ENCODE measurements at places on chromosomes 11 and 22. TPM values are rescaled to one million over a fixed set of nuclear protein-coding genes. Genes with fewer than 3 reads are reported as not detected.

- DNase-seq: no peak
Observed at GRCh38 chr11:94595076-94595475, 27.9 kb downstream of the PIWIL4 start.

GRCh38 chr11:86089659-86090058 is 20.8 kb upstream of the PICALM start:
- DNase-seq: no peak

DNA sequence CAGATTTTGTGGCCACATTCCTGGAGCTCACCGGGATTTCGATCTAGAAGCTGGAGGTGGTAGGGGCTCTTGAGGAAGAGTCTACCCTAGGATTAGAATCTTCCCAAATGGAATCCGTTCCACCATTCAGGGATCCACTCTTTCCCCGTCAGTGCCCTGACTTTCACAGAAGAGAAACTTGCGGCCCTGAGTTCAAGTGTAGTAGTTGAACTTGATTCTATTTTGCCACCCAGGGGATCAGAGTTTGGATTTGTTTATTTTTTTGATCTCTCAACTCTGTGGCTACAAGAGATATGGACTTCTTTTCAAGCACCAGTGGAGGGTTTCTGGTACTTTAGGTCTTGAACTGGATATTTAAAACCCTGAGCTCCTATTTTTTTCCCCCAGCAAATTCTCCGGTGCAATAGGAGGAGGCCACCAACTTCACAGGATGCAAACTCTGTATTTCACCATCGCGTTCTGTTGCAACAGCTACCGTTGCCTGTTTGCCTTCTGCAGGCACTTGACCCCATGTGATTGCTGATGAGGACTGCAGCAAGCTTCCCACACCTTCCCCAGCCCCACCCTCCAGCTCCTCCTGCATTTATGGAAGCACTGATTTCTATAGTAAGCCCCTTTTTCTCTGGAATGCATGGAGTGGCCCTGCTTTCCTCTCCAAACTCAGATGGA is 14.8 kb upstream of the MRGPRF start:
- DNase-seq: no peak

- DNase-seq: no peak
Observed at GRCh38 chr11:62613291-62613778, 278 bp downstream of the ROM1 start.

DNA sequence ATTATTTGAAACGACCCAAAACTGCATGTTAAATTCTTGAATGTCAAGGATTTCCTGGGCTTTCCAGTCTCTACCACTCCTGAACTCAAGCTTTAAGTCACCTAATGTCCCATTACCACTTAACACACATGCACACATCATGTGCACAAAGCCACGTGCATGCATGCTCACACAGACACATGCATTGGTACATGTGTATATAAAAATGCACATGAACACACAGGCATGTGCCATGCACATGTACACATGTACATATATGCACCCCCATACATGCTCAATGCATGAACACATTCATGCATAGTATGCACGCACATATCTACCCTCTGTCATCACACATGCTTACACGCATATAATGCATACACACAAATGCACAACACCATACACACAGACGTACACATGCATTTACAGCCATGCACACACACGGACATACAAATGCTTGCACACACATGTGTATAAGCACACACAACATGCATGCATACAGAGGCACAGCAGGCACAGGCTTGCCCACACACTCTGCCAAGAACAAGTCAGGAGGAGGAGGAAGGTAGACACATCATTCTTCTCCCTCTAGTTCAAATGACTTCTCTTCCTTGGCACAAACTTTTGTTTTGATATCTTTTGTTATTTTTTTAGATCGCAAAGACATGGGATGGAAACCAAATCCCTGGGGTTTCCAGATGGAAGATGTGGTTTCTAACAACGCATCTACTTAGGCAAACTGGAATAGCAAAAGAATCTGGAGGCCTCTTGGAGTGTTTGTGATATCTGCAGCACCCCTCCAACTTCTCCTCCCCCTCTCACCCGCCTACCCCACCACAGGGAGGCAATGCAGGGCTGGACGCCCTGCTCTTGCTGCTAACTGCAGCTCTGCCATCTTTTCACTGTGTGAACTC is 24.6 kb downstream of the RASD2 start:
- DNase-seq: no peak

- no peak for DNase-seq
Observed at GRCh38 chr22:46117206-46118199, 32.8 kb upstream of the PPARA start.

DNA sequence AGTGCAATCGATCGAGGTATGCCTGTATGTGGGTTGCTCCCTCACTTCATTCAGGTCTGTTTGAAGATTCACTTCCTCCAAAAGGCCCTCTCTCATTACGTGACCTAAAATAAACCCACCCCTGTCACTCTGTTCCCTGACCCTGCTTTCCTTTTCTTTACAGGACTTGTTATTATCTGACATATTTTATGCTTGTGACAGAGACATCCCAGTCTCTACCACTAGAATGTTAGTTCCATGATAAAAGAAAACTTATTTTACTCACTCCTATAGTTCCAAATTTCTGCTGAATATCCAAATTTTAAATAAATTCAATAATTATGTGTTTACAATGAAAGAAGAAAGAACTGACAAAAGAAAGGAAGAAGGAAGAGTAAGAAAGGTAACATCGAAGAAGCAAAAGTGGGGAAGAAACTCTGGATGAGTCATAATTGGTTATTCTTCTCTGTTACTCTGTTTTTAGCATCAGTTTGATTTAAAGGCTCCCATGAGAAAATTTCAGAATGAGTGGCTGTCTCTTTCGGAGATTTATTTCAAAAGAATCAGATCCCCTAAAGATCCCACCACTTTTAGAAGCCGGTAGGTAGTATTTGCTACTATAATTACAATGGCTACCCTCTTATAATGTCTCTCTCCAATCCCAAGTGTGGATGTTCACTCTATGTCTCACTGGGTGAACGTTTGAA is 33.5 kb downstream of the ENTHD1 start:
- no peak for DNase-seq

DNA sequence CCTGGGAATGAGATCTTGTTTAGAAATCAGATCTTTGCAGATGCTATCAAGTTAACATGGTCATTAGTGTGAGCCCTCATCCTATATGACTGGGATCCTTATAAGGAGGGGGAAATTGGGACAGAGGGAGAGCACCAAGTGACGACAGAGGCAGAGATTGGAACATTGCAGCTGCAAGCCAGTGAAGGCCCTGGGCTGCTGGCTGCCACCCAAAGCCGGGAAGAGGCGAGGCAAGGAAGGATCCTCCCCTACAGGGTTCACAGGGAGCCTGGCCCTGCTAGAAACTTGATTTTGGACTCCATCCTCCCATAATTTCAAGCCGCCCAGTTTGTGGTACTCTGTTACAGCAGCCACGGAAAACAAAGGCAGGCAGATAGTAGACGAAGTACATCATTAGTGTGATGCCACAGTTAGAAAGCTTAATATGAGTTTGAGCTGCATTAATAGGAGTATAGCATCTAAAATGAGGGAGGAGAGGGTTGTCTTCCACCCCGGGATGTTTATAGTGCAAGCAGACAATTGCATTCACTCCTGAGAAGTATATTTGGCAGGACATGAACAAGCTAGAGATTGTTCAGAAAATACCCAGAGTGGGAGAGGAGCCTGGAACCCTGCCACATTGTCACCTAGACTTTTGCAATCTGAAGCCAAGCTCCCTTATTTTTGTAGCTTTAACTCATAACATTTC is 56.8 kb upstream of the CLMP start:
- no peak for DNase-seq

GRCh38 chr11:61201476-61201875 is 1.8 kb upstream of the PGA3 start:
- DNase-seq: no peak

- DNase-seq: no peak
Observed at GRCh38 chr22:36330127-36330526, 57.6 kb downstream of the MYH9 start.

DNA sequence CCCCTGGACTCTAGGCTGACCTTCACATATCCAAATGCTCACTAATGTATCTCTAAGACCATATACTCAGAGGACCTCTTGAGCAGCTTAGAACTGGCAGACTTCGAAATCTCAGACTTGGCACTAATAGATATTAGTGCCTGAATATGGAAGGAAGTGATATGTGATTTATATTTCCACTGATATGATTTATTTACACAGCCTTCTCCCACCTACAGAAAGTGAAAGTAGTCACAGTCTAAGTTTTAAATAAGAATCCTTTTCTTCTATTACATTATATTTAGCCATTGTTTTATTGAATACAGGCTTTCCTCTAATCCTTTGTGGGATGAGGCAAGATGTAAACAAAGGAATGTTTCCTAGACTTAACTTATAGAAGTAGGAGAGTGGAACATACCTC is 6.7 kb upstream of the NAV2 start:
- DNase-seq: no peak

GRCh38 chr11:67119585-67120391 is 725 bp downstream of the KDM2A start:
- no peak for DNase-seq

DNA sequence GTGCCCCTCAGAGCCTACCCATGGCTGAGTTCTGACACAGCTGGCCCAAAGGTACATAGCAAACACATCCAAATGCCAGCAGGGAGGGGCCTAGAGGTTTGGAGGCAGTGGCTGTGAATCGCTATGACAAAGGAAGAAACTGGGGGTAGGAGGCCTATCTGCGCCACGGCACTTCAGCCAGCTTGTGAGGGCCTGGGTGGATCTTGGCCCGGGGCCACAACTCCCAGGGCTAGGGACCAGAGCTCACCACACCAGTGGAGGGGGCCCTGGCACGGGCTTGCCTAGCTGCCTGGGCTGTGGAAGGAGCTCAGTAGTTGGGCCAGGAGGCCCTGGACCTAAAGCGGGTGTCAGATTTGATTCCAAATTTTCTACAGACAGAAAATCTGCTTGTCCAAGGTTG is 9.4 kb upstream of the NAP1L4 start:
- DNase-seq: no peak

DNA sequence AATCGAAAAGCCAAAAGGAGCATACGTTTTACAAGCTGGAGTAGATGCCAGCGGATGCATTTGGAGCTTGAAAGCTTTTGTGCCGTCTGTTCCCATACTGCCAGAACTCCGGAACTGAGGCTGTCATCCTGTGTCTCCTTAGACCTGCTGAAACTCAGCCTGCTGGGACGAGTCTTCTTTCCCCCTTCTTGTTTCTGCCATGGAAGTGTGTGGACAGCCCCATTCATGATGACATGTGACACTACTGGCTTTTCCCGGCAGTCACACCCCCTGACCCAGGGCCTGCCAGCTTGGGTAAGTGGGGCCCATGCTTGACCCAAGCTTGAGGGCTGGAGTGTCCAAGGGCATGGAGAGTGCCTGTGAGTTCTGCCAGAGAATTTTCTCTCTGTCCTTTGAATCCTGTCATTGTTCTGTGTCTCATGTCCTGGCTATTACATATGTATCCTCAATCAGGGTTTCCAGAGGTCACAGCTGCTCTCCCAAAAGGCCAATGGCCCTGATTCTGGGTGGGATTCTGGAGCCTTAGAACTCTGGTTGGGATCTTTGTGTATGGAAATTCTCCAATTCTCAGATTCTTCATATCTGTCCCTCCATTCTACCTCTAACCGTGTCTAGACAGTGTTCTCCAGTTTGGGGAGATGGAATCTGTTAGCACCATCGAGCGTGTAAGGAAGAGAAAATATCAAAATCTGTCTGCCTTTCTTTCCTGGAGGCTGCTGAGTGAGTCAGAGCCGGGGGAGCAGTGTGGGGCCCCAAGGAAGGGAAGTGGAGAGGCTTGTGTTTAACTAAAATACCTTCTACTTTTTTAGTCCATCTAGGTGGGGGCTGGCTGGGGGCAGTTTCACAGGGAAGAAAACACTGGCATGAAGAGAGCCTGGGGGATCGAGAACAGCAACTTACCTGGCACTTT is 73.2 kb downstream of the KIAA1671 start:
- no peak for DNase-seq

DNA sequence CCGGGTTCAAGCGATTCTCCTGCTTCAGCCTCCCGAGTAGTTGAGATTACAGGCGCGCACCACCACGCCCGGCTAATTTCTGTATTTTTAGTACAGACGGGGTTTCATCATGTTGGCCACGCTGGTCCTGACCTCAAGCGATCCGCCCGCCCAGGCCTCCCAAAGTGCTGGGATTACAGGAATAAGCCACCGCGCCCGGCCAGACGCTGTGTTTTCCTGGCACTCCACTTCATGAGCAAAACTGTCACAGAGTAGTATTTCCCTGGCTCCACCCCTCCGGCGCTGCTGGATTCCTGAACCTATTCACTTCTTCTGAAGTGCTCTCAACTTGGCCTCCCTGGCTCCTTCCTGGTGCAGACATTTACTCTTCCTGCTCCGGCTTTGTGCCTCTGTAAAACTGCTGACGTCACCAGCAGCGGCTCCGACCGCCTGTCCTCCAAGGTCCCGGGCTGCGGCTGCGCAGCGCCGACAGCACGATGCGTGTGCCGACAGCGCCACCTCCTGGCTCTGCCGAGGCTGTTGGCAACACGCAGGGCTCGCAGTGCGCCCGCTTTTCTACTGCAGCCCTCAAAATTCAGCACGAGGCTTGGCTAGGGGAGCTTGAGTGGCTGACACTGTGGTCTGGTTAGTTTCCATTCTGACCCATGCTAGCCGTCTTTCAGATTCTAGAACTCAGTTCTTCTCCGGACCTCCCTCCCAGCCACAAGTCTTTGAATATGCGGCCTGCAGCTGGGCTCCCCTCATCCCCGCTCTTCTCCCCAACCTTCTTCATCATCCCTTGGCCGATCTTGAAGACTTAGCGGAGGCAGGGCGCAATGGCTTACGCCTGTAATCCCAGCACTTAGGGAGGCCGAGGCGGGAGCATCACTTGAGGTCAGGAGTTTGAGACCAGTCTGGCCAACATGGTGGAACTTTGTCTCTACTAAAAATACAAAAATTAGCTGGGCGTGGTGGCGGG is 36.6 kb downstream of the APOL3 start:
- peak; percentile 89 for DNase-seq

DNA sequence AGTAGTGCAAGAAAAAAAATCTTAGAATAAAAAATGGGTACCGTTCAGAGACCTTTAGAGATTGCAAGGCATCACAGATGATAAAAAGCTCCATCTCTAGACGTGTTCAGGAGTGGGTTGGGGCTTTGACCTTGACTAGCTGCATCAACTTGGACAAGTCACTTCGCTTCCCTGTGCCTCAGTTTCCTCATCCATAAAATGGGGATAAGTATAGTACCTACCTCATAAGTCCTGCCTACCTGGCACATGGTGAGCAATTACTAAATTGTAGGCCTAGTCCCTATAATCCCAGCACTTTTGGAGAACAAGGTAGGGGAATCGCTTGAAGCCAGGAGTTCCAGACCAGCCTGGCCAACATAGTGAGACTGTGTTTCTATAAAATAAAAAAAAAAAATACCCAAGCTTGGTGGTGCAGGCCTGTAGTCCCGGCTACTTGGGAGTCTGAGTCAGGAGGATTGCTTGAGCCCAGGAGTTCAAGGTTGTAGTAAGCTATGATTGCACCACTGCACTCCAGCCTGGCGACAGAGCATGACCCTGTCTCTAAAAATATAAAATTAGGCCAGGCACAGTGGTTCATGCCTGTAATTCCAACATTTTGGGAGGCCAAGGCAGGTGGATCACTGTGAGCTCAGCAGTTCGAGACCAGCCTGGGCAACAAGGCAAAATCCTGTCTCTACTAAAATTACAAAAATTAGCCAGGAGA is 6.0 kb upstream of the F2 start:
- no peak for DNase-seq

- no peak for DNase-seq
Observed at GRCh38 chr11:20154381-20154780, 5.9 kb downstream of the DBX1 start.

Gene SIAE
- 17.4 TPM for total RNA-seq

Gene IGSF9B
- total RNA-seq: 0.55 TPM

Gene TMEM132A
- total RNA-seq: 22.0 TPM

Gene RIBC2
- total RNA-seq: 1.1 TPM

Gene TEX54
- not detected for total RNA-seq

Gene CDC42EP2
- total RNA-seq: 15.1 TPM

Gene ROBO4
- not detected for total RNA-seq

Gene TREH
- total RNA-seq: not detected

Gene TAGLN
- total RNA-seq: 2.3 TPM

Measured in NCI-H460 (cell line).